CD4-positive, alpha-beta T cell treated with Interleukin-12 subunit alpha and Interleukin-12 subunit beta, for 1 hour (primary cell): ENCODE measurements at places on chromosomes 11 and 22.

GRCh38 chr11:128766591-128767081 is 72.8 kb downstream of the FLI1 start:
- DNase-seq = no peak

DNA sequence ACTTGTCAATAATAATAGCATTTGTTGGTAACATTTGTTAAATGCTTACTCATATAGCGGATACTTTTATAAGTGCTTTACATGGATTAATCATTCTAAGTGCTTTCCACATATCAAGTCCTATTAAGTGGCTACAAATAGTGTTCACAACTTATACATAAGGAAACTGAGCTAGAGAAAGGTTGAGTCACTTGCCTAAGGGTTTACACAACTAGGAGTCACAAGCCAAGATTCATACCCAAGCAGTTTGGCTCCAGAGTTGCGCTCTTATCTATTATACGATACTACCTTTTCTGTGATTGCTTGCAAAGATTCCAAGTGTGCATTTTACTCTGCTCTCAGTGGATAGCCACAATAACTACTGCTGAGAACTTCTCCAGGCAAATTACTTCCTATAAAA is 215.9 kb upstream of the CCDC90B start:
- DNase-seq = no peak

DNA sequence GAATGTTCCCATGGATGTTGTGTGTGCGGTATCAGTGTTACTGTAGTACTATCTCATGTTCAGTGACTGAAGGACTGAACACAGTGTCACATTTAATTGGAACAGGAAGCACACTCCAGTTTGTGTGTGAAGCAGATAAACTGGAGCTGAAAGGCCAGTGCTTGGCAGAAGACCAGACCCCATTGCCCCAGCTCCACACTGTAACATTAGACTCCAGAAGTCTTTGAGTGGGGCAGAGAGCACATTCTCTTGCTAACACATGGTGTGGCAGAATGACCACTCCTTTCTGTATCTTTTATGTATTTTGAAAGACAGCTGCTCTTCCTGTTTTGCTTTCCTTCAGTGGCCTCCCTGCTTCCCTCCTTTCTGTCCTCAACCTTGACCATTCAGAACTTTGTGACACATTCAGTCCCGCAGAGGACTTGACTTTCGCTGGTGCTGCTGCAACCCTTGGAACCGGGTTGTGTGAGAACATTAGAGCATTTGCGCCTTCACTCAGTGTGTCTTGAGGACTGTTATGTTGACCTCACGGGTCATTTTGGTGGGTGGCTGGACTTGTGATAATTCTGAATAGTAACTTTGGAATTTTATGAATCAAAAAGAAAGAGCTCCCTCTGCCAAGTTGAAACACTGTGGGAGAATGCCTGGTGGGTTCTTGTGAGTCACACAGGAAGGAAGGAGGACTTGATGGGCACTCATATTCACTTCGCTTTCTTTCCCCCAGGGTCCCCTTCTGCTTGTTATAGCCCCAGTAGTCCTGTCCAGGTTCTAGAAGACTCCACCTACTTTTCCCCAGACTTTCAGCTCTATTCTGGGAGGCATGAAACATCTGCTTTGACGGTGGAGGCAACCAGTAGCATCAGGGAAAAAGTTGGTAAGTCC is 26.4 kb downstream of the AMOTL1 start:
- no peak for DNase-seq

DNA sequence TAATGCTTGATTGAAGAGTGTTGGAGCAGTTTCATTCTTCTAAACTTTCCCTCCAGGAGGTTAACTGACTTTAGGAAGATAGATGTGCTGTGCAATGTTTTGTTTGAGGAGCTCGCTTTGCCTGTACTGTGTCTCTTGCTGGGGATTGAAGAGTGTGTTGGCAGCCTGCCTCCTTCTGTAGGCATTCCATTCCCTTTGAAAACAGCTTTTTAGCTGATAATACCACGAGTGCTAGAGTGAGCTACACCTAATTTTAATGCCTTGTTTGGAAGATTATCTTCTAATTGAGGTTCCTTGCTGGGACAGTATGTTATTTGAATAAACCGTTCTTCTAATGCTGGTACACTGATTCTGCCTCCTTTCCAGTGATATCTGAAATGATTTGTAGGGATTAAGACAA is 7.2 kb downstream of the DDX10 start:
- no peak for DNase-seq

DNA sequence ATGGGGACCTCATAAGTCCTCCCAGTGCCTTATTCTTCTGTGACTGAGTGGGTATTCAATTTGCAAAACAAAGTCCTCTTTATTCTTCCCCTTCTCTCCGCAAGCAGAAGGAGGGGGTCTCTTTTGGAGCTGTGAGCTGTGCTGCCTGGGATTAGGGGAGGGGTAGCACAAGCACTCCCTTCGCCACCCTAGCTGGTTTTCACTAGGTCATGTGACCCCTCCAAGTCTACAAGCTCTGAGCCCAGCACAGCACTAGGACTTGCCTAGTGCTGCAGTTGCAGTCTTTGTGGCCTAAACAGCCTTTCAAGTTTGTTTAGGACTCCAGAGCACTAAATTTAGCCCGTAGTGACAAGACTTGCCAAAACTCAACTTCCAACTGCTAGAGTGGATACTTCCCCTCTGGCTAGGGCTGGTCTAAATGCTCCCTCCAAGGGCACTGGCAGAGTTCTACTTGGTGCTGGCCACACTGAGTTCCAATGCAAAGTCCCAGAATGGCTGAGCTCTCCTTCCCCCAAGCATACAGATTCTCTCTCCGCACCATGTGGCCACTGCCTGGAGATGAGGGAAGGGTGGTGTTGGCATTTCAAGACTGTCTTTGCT is 25.4 kb downstream of the TAF1D start:
- DNase-seq = no peak

DNA sequence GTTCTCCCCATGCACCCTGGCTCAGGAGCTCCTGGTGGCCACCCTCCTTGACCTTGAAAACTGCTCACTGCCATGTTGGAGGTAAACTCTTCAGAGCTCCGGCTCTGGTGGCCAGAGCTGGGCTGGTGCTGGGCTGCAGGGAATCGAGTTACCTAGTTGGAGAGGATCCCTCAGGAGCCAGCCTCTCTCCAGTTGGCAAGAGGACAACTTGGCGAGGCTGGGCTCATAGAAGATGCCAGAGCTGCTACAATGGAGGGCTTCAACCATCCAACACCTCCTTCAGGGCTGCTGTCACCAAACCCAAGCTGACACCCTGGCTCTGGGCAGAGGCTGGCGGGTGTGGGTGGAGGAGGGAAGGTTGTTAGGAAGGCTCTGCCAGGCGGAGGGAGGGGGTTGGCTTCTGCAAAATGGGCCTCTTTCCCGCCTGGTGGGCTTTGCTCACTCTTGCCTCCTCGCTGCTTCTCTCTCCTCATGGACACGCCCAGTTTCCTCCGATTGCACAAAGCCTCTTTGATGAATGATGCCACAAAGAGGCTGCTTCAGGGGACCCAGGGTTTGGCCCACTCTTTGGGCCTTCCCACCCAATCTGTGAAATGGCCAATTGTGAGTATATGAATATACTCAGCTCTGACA is 53.1 kb downstream of the THAP12 start:
- no peak for DNase-seq

DNA sequence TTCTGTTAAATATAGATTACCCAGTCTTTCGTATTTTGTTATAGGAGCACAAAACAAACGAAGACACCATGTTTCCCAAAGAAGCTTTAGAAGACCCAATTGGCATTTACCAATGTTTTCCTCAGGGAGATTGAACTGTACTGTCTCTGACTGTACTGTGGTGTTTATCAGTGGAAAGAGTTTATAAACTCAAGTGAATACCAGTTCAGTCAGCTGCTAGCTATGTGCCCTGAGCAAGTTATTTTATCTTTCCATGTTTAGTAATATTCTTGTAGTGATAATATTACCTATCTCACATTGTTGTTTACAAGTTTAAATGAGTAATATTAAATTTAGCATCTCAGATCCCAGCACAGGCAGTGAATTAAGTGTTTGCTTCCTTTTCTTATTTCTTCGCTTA is 773.2 kb downstream of the KCNA4 start:
- DNase-seq = no peak

DNA sequence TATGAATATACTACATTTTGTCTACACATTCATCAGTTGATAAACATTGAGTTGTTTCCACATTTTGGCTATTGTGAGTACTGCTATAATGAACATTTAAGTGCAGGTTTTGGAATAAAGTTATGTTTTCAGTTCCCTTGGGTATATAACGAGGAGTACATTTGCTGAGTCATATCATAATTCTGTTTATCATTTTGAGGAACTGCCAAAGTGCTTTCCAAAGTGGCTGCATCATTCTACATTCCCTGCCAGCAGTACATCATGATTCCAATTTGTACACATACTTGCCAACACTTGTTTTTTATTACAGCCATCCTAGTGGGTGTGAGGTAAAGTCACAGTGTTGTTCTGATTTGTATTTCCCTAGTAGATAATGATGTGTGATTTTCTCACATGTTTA is 1458.6 kb upstream of the TENM4 start:
- DNase-seq = no peak

GRCh38 chr11:85822814-85823213 is 11.9 kb upstream of the SYTL2 start:
- DNase-seq = no peak

DNA sequence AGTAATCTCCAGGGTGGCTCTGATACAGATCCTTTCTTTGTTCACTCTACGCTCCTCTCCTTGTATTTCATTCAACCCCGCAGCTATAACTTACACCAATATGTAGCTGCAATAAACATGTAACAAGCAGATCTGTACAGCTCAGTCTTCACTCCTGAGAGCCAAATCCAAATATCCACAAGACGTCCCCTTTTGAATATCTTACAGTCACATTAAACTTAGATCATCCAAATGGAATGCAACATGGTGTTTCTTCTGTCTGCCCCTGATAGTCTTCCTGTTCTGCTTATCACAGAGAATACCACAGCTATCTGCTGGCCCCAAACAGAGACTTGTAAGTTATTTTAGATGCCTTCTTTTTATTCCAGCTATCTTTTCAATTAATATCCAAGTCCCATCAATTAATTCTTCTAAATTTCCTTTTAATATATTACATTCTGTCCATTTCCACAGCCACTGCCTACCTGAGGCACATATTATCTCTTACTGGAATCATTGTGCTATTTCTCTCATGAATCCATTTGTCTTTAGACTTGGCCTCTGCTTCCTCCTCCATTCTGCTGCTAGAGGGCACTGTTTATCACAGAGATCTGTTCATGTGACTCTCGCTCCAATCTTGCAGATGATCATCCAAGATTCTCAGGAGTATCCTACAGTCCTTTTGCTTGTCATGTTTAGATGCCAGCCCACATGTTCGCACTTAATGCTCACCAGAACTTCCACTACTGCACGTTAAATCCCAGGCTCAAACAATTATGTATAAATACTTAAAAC is 908.6 kb downstream of the NTM start:
- peak; percentile 10 for DNase-seq

GRCh38 chr11:131682373-131683015 is 312.1 kb downstream of the NTM start:
- DNase-seq = no peak
